RPMI7951 (cell line): ENCODE measurements at places on chromosomes 3 and 15. TPM values are rescaled to one million over a fixed set of nuclear protein-coding genes. Genes with fewer than 3 reads are reported as not detected.

SLCO2A1 gene
- 0.39 and 0.48 TPM in 2 replicates for total RNA-seq

DNA sequence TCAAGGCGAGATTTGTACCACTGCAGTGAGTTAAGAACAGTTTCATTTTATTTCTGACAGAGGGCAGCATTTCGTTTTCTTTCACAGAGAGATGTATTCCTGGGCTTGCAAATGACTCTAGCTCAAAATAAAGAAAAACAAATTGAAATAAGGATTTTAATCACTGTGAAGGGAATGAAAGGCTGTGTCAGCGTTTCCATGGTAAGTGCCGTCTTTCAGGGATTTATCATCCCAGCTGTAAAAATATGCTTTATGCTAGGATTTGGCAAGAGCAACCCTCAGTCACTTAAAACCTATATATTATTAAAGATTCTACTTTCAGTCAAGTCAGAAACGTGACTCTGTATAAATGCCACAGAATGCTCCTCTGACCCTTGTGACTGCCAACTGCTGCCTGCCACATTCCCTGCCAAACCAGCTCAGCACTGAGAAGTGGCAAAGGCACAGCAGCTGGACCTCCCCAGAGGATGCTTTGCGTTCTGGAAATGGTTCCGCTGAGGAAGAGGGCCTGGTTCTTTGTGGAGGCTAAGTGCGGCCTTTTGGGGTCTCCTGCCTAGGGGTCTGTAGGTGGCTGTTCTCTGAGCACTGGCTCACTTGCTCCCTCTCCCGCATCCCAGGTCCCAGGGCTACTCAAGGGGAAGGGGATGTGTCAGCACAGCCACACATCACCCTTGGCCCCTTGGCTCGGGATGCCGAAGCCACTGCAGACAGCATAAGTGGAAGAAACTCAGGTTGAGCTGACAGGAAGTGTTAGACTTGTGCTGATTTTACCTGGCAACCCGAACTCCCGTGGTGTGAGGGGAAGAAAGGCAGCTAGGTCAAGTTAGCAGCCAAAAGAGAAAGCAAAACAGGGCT, 56.6 kb upstream of the POMGNT2 start:
- peak; percentile 45 for DNase-seq

- DNase-seq, result peak; percentile 93
These were observed 216.3 kb upstream of the LRTM1 start for GRCh38 chr3:55144015-55144673.

IL1RAP gene
- total RNA-seq, result 17.4 and 22.5 TPM in 2 replicates

- DNase-seq, result no peak
These were observed 17.6 kb upstream of the SEMA5B start for GRCh38 chr3:123044981-123045763.

HEG1 gene
- 27.4 and 29.3 TPM in 2 replicates for total RNA-seq

DNA sequence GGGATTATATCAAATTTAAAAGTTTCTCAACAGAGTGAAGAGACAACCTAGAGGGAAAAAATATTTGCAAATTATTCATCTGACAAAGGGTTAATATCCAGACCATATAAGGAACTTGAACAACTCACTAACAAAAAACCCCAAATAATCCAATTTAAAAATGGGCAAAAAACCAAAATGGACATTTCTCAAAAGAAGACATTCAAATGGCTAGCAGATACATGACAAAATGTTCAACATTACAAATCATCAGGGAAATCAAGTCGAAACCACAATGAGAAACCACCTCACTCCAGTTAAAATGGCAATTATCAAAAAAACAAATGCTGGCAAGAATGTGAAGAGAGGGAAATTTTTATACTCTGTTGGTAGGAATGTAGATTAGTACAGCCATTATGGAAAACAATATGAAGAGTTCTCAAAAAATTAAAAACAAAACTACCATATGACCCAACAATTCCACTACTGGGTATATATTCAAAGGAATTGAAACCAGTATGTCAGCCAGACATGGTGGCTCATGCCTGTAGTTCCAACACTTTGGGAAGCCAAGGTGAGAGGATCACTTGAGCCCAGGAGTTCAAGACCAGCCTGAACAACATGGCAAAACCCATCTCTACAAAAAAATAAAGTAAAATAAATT, 88.5 kb downstream of the CSNK1G1 start:
- no peak for DNase-seq

UBAP1L gene
- total RNA-seq, result 0.12 and 0.39 TPM in 2 replicates

AMOTL2 gene
- 13.1 and 15.1 TPM in 2 replicates for total RNA-seq
